Large intestine (tissue), 12 donors: ENCODE measurements at places on chromosomes 3 and 15. TPM values are rescaled to one million over a fixed set of nuclear protein-coding genes. Genes with fewer than 3 reads are reported as not detected.

The SHF gene
- 13.4 TPM for polyA plus RNA-seq

The CPNE9 gene
- polyA plus RNA-seq, result 0.73 TPM

The ACVR2B gene
- polyA plus RNA-seq, result 8.0 TPM

The EOGT gene
- polyA plus RNA-seq, result 12.2 TPM

The SLC12A8 gene
- polyA plus RNA-seq, result 21.6 TPM

The CNTN3 gene
- 4.7 TPM for polyA plus RNA-seq

The IL20RB gene
- 0.72 TPM for polyA plus RNA-seq

The HTD2 gene
- polyA plus RNA-seq, result 14.7 TPM

The GHSR gene
- polyA plus RNA-seq, result not detected

The RTP1 gene
- 0.12 TPM for polyA plus RNA-seq

The SERPINI2 gene
- 0.09 TPM for polyA plus RNA-seq

The P2RY14 gene
- 2.8 TPM for polyA plus RNA-seq

The STOML1 gene
- 9.6 TPM for polyA plus RNA-seq

The CYP11A1 gene
- polyA plus RNA-seq, result 0.55 TPM

The LRRC31 gene
- 11.4 TPM for polyA plus RNA-seq

The PRR20G gene
- polyA plus RNA-seq, result not detected

The OIP5 gene
- polyA plus RNA-seq, result 6.0 TPM

The DNASE1L3 gene
- 56.2 TPM for polyA plus RNA-seq

The KCNH8 gene
- polyA plus RNA-seq, result 2.2 TPM

The IL5RA gene
- polyA plus RNA-seq, result 0.28 TPM

The FEZF2 gene
- not detected for polyA plus RNA-seq

The WHAMM gene
- 12.8 TPM for polyA plus RNA-seq

The ANKUB1 gene
- 0.12 TPM for polyA plus RNA-seq

The CD96 gene
- polyA plus RNA-seq, result 4.1 TPM

The TMEM207 gene
- 2.9 TPM for polyA plus RNA-seq

The SLC24A5 gene
- polyA plus RNA-seq, result not detected

The BFSP2 gene
- polyA plus RNA-seq, result not detected

The SENP7 gene
- 41.1 TPM for polyA plus RNA-seq

The CCDC54 gene
- 0.04 TPM for polyA plus RNA-seq

The FANCD2OS gene
- polyA plus RNA-seq, result not detected

The TGM5 gene
- 0.03 TPM for polyA plus RNA-seq

The TBCCD1 gene
- 15.6 TPM for polyA plus RNA-seq

The CLDN18 gene
- 4.1 TPM for polyA plus RNA-seq

The GOLGA6L4 gene
- polyA plus RNA-seq, result 8.2 TPM

The OR5K2 gene
- polyA plus RNA-seq, result 0.40 TPM

The KPNA4 gene
- polyA plus RNA-seq, result 25.9 TPM

The GOLGA8R gene
- 6.8 TPM for polyA plus RNA-seq

The ABCC5 gene
- 23.3 TPM for polyA plus RNA-seq

The PLA1A gene
- polyA plus RNA-seq, result 9.3 TPM

The KLHL6 gene
- 2.5 TPM for polyA plus RNA-seq

The PP2D1 gene
- 0.39 TPM for polyA plus RNA-seq

The HTR3C gene
- polyA plus RNA-seq, result not detected

The CDCP1 gene
- 25.5 TPM for polyA plus RNA-seq

The CKMT1A gene
- 13.0 TPM for polyA plus RNA-seq

The CLRN1 gene
- 8.7 TPM for polyA plus RNA-seq

The GABRR3 gene
- not detected for polyA plus RNA-seq

The WDR93 gene
- polyA plus RNA-seq, result 0.30 TPM

The INSYN1 gene
- 3.7 TPM for polyA plus RNA-seq

The CFAP161 gene
- polyA plus RNA-seq, result 0.25 TPM

The PEX5L gene
- polyA plus RNA-seq, result 0.61 TPM

The PROS1 gene
- polyA plus RNA-seq, result 43.5 TPM

The RAB6B gene
- 8.8 TPM for polyA plus RNA-seq

The OXNAD1 gene
- 20.3 TPM for polyA plus RNA-seq

The ZNF621 gene
- polyA plus RNA-seq, result 20.7 TPM

The EFCC1 gene
- polyA plus RNA-seq, result 4.1 TPM

The FES gene
- 17.9 TPM for polyA plus RNA-seq

The SLC22A13 gene
- polyA plus RNA-seq, result 0.34 TPM

The ECE2 gene
- polyA plus RNA-seq, result 1.4 TPM
